Naive thymus-derived CD4-positive, alpha-beta T cell (primary cell): ENCODE measurements at places on chromosomes 5 and 9. TPM values are rescaled to one million over a fixed set of nuclear protein-coding genes. Genes with fewer than 3 reads are reported as not detected.

DNA sequence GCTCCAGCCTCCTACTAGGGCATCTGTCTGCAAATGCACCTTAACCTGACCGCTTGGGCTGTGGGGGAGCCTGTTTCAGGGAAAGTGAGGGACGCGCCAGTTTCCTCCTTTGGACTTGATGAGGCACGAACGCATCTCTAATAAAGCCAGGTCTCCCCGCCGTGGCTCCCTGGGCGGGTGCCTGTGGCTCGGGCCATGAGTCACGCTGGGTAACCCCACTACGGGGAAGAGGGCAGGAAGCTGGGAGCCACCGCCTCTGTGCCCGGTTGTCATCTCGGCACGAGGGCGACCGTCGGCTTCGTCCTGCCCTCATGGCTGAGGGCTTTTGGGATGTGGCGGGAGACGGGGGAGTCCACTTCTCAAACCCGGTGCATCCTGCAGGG, 12.1 kb downstream of the NOTCH1 start:
- peak; percentile 22 for DNase-seq

GRCh38 chr5:102959055-102959454, 160.9 kb downstream of the GIN1 start:
- no peak for DNase-seq

DNA sequence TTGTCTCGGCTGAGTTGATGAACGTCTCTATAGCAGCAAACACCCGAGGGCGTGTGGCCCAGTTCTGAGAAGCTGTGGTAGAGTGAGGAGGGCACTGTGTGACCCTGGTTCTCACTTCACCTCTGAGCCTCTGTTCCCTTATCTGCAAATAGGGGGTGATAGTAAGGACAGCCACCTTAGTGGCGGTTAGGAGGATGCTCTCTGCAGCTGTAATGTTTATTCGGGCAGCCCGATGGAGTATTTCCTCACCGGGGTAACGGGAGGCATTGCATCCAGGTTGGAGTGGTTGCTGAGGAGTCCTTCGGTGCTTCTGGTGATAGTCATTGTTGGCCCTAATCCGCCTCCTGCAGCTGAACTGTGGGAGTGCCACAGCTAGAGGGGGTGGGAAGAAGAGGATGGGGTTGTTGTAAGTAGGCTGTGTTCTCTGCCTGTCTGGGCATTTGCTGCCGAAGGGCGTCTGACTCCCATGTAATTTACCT, 13.9 kb downstream of the PRRC2B start:
- peak; percentile 71 for DNase-seq

DNA sequence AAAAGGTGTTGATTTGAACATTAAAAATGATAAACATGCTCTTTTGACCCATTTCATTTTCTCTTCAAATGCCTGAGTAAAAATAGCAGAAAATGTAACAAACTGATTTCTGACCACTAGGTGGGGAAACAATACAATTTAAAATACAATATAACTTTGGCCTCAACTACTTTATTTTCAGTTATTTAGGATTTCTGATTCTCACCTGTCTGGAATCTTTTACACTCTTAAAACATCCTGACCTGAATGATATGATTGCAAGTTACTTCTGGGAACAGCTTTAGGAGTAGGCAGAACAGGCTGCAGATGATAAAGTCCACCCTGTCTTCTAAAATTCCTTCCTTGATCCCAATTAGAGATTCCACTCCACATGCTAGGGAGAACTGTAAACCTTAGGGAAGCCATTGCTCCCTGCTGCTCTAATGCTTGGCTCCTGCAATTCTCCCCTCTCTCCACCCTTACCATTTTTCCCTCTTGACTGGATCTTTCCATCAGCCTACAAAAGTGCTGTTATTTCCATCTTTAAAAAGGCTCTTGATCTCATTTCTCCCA, 70.3 kb downstream of the FYB1 start:
- DNase-seq: peak; percentile 48

GRCh38 chr9:34370970-34371880, 5.5 kb downstream of the MYORG start:
- no peak for DNase-seq

DNA sequence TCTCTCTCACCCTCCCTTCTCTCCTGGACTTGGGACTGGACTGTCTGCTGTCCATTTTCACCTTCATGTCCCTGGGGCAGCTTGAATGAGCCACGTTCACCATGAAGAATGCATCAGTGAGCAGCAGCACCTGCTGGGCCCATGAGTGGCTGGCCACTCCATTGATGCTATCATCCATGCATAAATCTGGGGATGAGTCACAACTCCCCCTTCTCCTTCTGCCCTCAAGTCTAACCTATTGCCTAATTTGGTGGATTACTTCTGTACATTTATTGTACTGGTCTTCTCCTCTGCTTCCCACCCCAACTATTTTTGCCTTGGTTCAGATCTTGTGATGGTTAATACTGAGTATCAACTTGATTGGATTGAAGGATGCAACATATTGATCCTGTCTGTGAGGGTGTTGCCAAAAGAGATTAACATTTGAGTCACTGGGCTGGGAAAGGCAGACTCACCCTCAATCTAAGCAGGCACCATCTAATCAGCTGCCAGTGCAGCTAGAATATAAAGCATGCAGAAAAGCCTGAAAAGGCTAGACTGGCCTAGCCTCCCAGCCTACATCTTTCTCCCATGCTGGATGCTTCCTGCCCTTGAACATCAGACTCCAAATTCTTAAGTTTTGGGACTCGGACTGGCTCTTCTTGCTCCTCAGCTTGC, 46.7 kb downstream of the GDNF start:
- no peak for DNase-seq

- no peak for DNase-seq
Measured at GRCh38 chr5:101605700-101606099, 690.4 kb downstream of the SLCO4C1 start.

- no peak for DNase-seq
Measured at GRCh38 chr9:34688329-34689115, 2.6 kb downstream of the CCL19 start.

GRCh38 chr9:75231167-75231566, 142.9 kb downstream of the OSTF1 start:
- DNase-seq: no peak

Gene SOHLH1
- not detected for total RNA-seq

DNA sequence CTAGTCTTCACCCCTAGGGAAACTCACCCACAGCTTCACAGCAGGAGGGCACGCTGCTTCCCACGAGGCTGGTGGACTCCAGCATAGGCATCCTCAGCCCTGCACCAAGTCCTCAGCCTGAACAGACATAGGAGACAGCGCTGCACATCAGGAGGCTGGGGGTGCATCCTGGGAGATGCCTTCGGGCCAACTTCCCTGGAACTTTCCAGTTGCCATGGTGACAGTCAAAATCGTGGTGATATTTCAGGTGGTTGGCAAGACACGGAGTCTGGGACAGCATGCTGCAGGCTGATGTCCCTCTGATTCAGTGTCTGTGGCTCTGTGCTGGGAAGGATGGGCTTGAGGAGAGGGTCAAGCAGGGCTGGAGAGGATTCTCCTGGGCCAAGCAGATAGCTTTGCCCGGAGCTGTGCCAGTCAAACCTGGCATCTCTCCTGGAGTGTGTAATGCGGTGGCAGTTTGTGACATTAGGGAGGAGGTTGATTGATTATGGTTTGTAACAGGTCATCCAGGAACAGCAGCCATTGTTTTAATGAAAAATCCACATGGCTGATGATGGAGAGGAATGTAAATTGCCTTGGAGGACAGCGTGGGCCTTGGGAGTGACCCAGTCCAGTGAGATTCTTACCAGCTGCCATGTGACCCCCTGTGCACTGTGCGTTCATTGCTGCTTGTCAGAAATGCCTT, 35.6 kb upstream of the SEMA4D start:
- no peak for DNase-seq

DNA sequence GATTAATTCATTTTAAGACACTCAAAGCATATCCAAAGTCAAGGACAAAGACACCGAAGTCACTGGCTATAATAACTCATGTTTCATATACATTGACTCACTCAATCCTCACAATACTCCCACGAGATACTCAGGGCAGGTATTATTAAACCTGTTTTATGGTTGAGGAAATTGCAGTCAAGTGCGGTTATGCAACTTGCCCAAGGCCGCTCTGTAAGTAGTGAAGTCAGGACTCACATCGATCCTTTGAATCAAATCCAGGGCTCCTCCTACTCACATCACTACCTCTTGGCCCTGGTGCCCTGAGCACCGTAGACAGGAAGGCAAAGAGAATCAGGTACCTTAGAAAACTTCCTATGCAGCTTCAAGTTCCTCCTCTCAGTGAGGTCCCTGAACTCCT, 87.8 kb upstream of the APC start:
- DNase-seq: no peak

GRCh38 chr5:73901455-73901854, 275.5 kb downstream of the ARHGEF28 start:
- no peak for DNase-seq

- DNase-seq: no peak
Measured at GRCh38 chr5:168085261-168086031, 206.0 kb upstream of the WWC1 start.

- no peak for DNase-seq
Measured at GRCh38 chr9:133467101-133467500, 7.3 kb downstream of the CACFD1 start.

GRCh38 chr9:130421802-130422276, 22.9 kb upstream of the ASS1 start:
- no peak for DNase-seq

GRCh38 chr9:90142580-90142979, 500.0 kb downstream of the DIRAS2 start:
- peak; percentile 64 for DNase-seq

DNA sequence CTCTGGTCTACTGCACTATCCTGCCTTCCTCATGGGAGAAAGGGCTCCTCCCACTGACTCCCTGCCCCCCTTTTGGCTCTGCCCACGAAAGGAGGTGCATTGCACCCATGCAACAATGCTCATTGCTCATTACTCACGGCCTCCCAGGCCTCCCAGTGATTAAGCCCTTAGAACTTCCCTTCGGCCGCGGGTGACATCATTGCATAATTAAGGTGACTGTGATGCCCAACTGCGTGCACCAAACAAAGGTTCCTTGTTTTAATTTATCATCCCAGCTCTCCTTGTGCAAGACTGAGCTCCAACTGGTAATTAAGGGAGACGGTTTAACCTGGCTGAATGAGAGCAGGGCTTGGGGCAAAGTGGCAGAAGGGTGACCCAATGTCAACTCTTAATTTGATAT, 180.4 kb downstream of the GAS1 start:
- no peak for DNase-seq

Gene MED10
- 46.0 and 50.6 TPM in 2 replicates for total RNA-seq
